H4 (cell line): ENCODE measurements at places on chromosomes 6 and 20. TPM values are rescaled to one million over a fixed set of nuclear protein-coding genes. Genes with fewer than 3 reads are reported as not detected.
A peak's percentile ranks its signal among the peaks of the same experiment; 100 is the strongest.

GRCh38 chr6:73382462-73383113, 12.0 kb upstream of the DDX43 start:
- DNase-seq = peak; percentile 12

The GMPR gene
- 8.9 and 11.5 TPM in 2 replicates for total RNA-seq

- no peak for DNase-seq
These were observed 71.4 kb upstream of the CST7 start for GRCh38 chr20:24877652-24878051.

- no peak for DNase-seq
These were observed 1.8 kb upstream of the SIM1 start for GRCh38 chr6:100466410-100467128.

GRCh38 chr6:83341765-83342164, 89.1 kb downstream of the ME1 start:
- no peak for DNase-seq

DNA sequence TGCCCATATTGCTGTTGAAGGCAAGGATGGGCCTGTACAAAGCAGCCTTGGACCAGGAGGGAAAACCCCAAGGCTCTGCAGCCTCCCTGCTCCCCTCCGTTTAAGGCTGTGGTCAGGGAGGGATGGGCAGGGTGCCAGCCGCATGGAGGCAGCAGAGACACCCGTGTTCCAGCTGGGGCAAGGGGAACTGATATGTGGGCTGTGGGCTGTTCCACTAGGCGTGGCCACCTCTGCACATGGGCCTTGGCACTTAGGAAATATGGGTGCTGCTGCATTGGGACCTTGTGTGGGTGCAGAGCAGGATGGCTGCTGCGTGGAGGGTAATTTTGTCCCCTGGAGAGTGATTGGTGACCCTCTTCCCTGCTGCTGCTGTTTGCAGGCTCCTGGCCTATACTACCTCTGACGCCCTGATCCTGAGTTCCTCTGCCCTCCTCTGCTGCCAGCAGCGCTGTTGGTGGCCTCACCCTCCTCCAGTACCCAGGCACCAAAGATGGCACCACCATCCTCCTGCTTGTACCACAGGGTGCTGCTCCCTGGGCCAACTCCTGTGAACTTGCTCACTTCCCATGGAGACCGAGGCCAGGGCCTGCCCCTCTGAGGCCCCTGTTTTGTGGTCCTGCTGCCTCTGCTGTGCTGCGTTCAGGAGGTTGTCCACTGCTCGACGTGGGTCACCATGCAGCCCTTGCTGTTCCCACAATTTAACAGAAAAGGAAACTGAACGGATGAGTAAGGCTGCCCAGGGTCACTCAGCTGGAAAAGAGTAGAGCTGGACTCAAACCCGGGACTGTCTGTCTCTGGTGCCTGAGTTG, 35.3 kb downstream of the PANK2 start:
- DNase-seq = no peak

The CST8 gene
- total RNA-seq = not detected in 2 replicates

DNA sequence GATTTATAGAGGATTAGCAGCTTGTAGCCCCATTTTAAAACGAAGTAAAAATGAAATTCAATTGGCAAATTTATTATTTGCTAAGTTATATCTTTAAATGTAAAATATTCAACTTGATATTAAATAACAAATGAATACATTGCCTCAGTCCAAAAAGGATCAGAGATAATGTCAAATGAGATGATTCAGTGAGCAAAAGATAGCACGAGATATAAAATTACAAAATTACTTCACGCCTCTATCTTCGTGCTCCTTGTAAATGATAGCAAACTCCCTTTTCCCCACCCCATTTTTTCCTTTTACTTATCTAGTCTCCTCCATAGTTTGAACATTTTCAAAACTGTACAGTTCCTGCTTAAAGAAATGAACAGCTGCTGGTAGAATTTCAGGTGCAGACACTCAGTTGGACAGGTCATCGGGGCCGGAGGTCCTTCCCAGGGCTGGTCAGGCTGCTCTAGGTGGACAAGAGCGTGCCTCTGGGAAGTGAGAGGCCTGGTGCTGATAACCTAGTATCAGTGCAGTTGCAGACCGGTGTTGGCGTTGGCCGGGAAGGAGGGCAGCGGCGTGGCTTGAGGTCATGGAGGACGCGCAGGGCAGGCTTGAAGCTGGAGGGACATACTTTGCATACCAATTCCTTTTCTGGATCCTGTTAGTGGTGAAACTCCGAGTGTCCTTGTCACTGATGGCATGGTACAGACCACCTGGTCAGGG, 83.9 kb downstream of the CDC5L start:
- DNase-seq = no peak

DNA sequence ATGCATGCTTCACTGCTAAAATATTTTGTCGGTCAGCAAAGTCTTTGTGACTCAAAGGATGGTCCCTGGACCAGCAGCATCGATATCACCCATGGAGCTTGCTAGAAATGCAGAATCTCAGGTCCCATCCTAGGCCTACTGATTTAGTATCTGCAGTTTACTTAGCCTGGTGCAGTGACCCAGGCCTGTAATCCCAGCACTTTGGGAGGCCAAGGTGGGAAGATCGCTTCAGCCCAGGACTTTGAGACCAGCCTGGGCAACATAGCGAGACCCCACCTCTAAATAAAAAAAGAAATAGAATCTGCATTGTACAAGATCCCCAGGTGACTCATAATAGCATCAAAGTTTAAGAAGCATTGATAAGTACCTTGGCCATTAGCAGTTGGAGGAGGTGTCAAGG, 248.7 kb downstream of the CD83 start:
- DNase-seq = no peak

The TRERF1 gene
- total RNA-seq = 4.3 and 5.2 TPM in 2 replicates

DNA sequence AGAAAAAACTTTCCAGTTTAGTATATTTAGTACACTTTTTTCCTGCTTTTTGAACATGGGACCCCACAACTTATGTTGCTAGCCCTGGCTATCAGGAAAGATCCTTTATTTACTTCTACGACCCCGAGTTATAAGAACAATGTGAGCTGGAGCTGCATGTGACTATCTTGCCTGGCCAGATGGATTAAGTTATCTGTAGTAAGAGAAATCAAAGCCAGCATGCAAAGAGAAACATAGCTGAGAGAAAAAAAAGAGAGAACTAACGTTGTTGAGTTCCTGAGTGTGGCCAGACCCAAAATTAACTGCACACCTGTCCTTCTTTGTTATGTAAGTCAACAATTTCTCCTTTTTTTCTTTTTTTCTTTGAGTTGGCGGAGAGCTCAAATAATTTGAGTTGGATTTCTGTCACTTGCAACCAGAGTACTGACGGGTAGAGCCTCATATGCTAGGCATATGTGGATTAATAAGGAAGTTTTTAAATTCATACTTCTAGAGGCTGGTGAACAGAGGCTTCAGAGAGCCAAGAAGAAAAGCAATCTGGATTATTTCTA, 219.5 kb downstream of the HACE1 start:
- DNase-seq = no peak

The PRR18 gene
- not detected in 2 replicates for total RNA-seq

The BACH2 gene
- total RNA-seq = 0.06 and 0.31 TPM in 2 replicates

GRCh38 chr20:19807191-19807945, 49.3 kb downstream of the RIN2 start:
- DNase-seq = no peak

DNA sequence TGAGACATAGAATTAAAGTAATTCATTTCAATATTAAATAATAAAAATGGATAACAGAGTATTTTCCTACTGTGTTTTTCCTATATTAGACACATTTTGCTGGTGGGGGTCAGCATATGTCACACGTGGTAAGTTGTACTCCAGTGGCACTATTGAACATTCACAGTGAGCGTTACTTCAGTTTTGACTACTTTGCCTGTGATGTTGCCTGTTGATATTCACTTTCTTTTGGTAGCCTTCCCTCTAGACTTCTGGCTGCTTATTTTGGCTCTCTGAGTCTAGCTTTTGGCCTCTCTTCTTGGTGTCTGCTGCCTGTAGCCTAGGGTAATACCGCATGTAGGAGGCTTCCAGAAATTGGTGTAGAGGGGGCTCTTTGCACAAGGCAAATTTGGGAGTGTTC, 64.4 kb upstream of the TFB1M start:
- no peak for DNase-seq

The VGLL2 gene
- 0.08 and 0.50 TPM in 2 replicates for total RNA-seq
